Thymus (tissue), 14 donors: ENCODE measurements at places on chromosomes 6 and 20. TPM values are rescaled to one million over a fixed set of nuclear protein-coding genes. Genes with fewer than 3 reads are reported as not detected.

The DOP1A gene
- polyA plus RNA-seq: 13.8 TPM

The SLC13A3 gene
- polyA plus RNA-seq: 1.9 TPM

The RALGAPB gene
- 15.2 TPM for polyA plus RNA-seq

The ZFAND3 gene
- polyA plus RNA-seq: 25.7 TPM

The CCM2L gene
- 3.3 TPM for polyA plus RNA-seq

The HTR1E gene
- not detected for polyA plus RNA-seq

The MAFB gene
- polyA plus RNA-seq: 26.1 TPM

GRCh38 chr6:106536851-106537250 is 92.4 kb downstream of the RTN4IP1 start:
- no peak for DNase-seq

DNA sequence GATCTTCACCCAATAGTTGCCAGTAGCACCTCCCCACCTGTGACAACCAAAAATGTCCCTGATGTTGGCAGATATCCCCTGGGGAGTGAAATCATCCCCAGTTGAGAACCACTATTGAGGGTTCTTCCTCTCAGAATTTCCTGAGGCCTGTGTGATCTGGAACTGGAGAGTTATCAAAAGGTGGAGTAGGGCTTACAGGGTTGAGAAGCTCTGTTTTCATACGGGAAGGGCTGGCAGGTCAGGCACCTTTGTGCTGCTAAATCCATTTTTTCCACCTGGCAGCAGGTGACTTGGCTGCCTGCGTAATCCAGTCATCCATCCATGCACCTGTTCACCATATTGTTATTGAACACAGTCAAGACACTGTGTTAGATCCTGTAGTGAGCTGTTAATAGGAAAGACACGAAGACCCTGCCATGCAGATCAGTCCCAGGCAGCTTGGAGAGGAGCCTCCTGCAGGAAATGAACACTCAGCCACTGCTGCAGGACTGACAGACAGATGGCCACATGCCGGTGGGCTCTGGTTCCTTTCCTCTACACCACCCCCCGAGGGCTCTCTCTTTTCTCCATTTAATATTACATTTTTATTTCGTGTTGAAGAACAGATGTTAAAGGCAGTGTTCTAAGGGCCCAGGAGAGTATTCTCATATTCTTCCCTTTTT is 5.4 kb downstream of the DUSP22 start:
- DNase-seq: no peak

GRCh38 chr20:23309781-23310180 is 40.8 kb upstream of the NXT1 start:
- DNase-seq: no peak

- DNase-seq: no peak
These were observed 56.7 kb upstream of the TOX2 start for GRCh38 chr20:43857932-43858331.

- DNase-seq: no peak
These were observed 509.9 kb upstream of the POU3F2 start for GRCh38 chr6:98324446-98324845.

DNA sequence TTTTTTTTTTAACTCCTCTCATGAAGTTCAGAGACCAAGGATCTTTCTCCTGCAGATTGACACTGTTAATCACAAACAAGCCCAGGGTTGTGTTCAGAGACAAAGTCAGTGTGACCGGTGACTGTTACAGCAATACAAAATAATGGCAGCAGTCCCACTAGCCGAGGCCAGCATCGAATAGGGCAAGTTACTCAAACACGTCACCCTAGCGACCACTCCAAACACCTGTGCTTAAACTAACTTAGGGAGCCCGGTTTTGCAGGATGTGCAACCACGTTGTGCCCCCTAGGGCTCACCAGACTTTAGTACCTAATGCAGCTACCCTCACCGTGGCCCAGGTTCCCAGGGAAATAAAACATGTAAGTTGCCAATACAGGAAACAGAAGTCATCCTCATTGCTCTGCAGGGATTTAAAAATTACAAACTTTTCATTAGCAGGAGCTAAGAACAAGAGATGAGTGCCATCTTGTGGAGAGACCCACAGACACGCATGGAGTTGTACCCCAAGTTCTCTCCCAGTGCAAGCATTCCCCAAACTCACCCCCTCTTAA is 38.1 kb downstream of the FAM50B start:
- no peak for DNase-seq

- no peak for DNase-seq
These were observed 291.2 kb downstream of the CDH26 start for GRCh38 chr20:60249436-60249835.
